ENCODE measurements at places on chromosomes 1 and 21.

DNA sequence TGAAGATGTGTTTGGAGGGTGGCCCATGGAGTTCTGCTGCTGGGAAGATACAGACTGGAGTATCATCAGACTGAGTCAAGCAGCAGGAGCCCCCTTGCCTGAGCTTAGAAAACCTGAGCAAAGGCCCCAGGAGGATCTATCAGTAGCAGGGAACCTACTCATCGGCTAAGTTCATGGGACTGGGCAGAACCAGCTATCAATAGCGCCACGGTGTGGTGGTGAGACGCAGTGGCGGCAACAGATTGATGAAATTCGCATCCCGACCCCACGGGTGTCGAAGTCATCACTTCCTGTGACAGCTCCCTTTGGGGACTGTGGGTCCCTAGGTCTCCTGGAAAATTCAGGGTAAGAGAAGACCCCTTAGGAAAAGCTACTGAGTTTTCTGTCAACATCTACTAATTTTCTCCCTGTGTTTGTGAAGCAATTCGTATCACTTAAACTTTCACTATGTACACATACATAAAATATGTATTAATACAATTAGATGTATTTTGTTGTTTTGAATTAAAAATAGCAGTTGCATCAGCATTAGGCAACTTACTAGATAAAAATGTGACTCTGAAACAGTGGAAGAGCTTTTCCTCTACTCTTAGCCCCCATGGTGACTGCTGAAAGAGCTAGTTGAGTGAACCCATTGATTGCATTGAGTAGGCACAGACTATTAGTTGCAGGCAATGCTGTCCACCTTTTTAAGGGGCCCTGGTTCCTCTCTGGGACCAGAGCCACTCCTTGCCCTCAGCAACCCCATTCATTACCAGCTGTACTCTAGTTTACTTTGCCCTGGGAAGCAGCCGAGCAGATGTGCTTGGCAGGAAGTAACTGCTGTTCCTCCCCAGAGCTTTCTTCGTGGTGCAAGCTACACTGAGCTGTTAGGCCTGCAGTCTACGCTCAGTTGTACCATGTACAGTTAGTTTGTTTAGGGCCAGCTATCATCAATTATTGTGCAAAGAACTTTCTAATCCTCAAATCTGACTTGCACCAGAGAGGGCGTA, 7.3 kb upstream of the CACNA1S start:
- no peak for DNase-seq

DNA sequence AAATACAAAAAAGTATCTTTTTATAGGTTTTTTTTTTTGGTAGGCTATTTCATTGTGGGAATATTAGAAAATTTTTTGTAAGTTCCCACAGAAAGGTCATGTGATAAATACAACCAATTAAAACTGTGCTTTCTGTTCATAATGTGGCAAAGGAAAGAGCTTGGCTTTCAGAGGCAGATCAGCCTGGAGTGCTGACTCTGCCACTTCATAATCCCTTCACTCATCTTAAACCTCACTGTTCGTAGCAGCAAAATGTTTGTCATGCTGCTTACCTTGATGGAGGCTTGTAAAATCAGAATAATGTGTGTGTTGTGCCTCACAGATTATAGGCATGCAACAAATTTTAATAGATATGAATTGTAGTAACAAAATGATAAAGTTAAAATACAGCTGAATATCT, 176.8 kb downstream of the ZP4 start:
- no peak for DNase-seq

DNA sequence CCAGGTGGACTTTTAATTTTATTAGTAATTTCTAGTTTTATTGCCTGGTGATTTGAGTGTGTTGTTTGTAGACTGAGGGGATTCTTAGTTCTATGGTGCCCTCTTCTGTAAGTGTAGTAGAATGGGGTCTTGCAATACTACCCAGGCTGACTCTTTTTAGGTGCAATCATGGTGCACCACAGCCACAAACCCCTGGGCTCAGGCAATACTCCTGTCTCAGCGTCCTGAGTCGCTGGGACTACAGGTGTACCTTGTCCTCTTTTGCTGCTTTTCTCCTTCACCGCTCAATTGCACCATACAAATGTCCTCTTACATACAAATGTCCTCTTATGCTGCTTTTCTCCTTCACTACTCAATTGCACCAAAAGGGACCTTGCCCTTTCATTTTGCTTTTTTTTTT, 43.1 kb downstream of the SCP2 start:
- DNase-seq: no peak

DNA sequence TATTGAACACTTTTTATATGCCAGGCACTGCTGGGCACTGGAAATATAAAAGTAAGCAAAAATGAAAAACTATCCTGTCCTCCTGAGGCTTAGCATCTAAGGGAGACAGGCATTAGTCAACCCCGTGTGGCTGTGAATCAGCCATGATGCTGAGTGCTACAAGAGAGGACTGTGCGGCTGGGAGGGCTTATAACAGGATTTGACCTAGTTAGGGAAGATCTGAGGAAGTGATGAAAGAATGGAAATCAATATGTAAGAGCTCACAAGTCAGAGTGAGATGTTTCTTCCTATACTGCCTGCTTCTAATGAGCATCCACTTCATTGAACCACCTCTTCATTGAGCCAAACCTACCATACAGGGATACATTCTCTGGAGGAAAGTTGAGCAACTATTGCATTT, 15.1 kb downstream of the TRIM45 start:
- DNase-seq: no peak

Data from right lobe of liver (tissue), 6 donors.